A172 (cell line): ENCODE measurements at places on chromosomes 5 and 9.

GRCh38 chr9:36499174-36499890, 73.4 kb upstream of the MELK start:
- no peak for DNase-seq

- DNase-seq: peak; percentile 41
These were observed 53.5 kb downstream of the GRIA1 start for GRCh38 chr5:153543959-153544470.

- peak; percentile 49 for DNase-seq
These were observed 3.2 kb downstream of the WHRN start for GRCh38 chr9:114501796-114502682.

GRCh38 chr9:79480639-79481038, 91.1 kb upstream of the TLE4 start:
- no peak for DNase-seq

DNA sequence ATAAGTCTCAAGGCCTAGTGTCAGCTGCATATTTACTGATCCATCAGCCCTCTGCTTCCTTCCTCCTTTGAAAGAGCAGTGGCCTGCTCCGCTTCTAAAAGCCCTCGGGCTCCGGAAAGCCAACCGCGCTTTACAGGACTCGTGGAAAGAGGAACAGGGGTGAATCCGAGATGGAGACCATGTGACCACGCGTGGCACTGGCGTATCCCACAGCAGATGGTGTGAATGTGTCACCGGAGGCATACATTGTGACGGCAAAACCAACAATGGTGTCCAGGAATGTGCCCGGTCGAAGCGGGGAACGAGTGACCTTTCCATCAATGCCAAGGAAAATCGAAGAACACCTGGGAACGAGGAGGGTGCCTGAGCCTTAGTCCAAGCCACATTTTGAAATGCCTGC, 484.6 kb downstream of the SPATA31A7 start:
- DNase-seq: no peak

DNA sequence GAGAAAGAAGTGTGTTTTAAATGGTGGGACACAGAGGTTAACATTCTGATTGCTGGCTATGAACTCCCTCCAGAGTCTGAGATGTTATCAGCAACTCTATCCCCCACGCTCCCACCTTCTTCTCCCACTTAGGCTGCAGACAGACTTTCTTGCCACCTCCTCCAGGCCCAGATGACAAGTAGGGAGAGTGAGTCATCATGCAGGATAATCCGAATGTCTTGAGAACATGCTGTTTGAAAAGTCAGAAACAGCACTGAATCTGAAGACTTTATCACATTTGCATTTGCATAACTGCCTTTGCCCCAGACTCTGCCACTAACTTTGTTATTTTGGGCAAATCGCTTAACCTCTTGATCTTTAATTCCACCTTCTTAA, 139.8 kb downstream of the ESM1 start:
- peak; percentile 38 for DNase-seq

DNA sequence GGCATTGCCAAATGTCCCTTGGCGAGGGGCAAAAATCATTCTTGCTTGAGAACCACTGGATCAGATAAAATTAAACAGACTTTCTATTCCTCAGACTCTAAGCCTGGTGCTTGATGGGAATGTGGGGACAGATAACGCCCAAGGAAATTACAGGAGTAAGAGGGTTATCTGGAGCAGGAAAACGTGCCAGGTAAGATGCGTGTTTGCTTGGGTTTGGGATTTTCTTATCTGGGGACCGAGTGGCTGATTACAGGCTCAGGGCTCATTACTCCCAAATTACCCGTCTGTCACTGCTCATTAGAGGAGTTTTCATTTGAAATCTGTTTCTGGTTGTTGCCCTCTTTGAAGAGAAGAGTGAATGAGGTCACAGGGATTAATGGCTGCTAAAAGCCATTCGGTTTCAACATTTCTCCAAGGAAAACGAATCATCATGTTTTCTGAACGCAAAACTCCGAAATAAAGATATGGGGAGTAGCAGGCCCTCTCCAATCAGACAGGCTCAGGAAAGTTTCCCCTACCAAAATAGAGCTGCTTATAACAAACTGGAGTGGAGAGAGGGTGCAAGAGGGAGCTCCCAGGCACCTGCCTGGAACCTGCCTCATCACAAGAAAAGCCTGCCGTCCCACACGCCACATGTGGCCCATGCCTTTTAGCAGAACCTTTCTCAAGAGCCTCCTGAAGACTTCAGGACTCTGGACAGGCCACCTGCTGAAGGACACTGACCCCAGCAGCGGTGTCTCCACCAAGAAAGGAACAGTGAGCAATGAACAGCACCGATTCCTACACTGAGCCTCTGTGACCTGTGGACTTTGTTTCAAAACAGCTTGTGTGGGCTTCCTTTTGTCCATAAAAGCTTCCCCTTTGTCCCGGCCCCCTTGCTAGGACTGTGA, 136.4 kb downstream of the ICE1 start:
- DNase-seq: no peak

DNA sequence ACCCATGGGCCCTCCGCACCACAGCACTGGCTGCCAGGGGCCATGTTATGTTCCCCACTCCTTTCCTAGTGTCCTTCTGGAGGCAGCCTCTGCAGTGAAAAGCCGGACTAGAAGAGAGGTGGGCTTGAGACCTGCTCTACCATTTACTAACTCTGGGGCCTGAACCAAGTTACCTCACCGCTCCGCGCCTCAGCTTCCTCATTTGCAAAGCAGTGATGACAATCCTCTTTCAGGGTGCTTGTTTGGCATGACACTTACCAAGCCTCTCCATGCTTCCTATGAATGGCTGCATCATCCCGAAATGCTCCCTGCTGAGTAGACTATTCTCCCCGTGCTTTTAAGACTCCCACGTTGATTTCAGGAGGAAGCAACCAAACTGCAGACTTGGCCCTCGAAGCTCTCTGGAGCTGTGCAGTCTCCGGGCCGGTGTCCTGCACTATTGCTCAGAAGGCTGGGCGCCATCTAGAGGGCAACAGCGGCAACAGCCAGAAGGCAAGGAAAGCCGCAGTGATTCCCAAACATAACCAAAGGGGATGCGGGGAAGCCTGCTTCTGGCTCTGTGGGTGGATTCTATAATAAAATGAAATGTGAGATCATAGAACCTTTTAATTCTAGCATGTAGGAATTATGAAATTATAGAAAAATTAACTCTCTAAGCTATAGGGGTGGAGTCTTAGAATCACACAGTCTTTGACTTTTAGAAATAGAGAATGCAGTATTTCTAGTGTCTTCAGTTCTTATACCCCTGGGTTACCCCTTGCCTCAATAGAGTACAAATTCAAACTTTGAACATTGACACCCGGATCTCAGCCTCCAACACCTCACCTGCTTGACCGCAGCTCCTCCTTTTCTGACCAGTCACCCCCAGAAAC, 599.8 kb upstream of the BRINP1 start:
- peak; percentile 57 for DNase-seq

DNA sequence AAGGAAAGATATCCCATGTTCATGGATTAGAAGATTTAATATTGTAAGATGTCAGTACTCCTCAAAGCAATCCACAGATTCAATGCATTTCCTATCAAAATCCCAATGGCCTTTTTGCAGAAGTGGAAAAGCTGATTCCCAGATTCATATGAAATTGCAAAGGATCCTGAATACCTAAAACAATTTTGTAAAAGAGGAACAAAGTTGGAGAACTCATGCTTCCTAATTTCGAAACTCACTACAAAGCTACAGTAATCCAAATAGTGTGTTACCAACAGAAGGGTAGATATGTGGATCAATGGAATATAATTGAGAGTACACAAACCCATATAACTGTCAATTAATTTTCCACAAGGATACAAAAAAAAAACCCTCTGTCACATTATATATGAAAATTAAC, 154.3 kb upstream of the ZNF618 start:
- DNase-seq: no peak

DNA sequence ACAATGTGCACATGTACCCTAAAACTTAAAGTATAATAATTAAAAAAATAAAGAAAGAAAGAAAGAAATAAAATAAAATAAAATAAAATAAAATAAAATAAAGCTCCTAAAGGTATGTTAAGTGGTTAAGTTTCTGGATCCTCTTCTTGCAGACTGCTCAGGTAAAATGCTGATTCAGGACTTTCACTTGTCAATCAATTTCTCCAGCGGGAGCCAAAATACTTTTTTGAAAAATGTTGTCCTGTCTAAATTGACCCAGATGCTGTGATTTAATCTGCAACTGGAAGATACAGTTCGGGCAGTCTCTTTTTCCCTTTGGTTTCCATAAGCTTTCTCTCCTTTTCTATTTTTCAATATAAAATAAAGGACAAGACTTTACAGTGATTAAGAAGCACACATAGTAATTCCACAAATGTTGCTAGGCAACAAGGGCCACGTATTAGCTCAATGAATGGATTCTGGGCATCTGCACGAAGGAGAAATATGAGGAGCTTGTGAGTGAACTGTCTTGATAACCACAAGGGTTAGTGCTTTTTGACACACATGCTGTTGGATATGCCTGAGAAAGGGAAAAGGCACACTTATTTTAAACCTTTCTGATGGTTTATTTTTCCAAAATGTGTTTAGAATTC, 38.6 kb downstream of the HTR4 start:
- DNase-seq: no peak

DNA sequence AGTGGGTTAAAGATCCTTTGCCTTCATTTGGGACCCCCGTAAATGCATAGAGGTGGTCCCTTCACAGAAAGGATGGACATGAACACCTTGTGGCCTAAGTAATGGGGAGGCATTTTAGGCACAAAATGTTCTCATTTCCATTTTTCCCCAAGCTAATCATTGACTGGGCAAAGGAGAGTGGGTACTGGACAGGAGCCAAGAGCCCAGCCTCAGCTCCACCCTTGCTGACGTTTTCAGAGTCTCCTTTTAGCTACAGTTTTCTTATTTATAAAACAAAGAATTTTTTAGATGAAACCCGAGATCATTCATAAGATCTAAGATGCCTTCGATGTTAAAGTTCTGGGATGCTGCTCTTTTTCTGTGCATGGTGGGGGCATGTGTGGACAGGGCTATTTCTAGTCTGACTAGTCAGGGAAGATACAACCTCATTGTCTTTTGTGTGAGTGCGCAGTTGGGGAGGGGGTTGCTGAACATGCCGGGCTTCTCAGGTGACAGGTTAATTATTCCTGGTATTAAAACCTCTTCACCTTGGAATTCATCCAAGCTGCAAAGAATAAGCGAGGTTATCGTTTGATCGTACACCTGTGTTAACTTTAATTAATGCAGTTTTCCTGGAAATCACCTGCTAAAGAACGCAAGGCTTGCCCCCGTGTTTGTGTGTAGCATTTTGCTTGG, 48.4 kb downstream of the ADAMTS16 start:
- DNase-seq: no peak

DNA sequence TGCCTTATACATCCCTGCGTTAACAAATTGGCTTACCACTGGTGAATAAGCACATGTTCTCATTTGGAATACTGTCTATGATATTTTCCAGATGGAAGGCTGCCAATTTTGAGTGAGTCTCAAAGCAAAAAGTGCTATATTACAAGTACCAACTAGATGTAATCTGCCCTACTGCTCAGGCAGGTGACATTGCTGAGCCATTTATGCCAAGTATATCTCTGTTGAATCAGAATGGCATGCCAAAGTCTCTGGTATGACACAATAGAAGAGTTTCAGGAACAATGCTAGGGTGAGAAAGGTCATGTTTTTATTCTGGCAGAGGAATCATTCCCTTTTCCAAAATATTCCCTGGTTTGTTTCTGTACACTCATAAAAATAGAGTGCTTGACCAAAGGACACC, 356.5 kb downstream of the CDH9 start:
- DNase-seq: no peak

DNA sequence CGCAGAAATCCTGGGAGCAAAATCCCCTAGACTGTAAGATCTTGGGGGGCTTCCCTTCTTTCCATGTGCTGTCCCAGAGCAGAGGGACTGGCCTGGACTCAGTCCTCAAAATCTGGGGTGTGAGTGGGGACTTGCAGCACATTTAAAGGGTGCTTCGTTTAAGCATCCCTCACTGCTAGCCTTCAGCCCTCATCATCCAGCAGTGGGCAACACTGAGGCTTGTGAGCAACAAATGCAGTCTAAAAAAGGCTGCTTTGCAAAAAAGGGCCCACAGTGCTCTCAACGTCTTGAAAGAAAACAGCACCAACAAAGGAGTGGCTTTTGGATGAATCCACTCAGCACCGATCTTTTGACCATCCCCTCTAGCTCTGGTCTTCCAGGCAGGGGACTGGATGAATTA, 128.3 kb upstream of the TBC1D2 start:
- DNase-seq: no peak

GRCh38 chr9:93660352-93661046, 84.1 kb downstream of the PHF2 start:
- no peak for DNase-seq

GRCh38 chr9:71119746-71120145, 1.7 kb downstream of the TRPM3 start:
- no peak for DNase-seq

DNA sequence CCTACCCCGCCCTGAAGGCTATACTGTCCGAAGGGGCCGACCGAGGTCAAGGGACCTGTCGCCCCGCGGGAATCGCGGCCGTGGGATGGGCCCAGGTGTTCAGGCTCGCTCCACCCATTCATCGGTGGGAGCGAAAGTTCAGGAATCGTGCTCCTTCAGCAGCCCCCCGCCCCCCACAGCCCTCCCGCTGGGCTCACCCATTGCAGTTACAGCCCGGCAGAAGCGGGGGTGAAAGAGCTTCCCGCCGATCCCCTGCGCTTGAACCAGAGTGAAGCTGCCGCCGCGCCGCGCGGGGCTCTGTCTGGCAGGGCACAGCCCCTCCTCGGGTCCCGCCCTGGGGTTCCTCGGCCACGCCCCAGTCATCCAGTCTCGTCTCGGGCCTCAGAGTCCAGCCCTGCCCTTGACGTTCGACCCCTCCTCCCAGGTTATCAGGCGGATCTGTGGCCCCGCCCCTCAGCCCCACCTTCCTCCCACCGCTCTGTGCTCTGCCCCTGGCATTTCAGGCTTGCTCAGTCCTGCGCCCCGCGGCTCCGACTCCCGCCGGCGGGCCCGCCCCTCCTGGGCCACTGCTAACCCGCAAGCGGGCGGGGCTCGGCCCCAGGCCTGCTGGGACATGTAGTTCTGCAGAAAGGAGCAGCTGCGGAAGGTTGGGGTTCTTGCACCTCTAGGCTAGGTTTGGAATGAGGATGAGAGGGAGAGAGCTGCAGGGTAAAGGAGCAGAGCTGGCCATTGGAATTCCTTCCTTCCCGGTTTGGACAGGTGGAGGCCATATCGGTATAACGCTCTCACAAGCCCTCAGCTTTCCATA, at the start of gene MYORG:
TSS of gene MYORG (minus strand) at position 303 of the 808 bp plus-strand sequence. CDS start 3,955 bp downstream, outside the sequence.
- DNase-seq: peak; percentile 95

DNA sequence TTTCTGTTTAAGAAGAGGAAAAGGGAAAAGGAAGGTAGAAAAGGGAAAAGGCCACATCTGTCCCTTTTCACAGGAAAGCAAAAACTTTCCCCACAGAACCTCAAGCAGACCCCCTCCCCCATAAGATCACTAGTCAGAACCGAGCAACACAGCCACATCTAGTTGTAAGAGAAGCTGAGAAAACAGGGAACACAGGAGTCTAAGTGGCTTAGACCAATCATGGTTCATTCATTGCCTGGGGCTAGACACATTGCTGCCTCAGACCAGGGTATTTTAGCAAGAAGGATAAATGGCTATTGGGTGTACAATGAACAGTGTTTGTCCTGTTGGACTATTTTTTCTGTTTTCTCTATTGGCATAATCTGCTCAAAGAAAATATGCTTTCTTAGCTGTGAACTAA, 98.0 kb downstream of the ARL15 start:
- DNase-seq: no peak
